ENCODE measurements at places on chromosomes 5 and 9.

- DNase-seq, result no peak
These were observed 46.2 kb downstream of the RECK start for GRCh38 chr9:36082931-36083330.

DNA sequence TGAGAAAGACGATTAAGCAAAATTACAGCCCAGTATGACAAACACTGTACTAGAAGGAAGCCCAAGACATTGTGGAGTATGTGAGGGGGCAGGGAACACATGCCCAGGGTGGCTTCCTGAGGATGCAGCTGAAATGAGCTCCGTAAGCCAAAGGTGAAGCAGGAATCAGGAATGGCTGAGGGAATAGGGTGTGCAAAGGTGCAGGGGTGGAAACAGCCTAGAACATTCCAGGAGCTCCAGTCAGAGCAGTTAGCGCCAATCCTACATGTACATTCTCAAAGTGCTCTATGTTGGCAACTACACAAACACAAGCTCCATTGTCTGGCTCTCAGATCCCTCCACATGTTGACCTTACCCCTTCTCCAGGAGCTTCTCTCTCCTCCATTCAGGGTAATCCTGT is 257.9 kb downstream of the MAN2A1 start:
- no peak for DNase-seq

DNA sequence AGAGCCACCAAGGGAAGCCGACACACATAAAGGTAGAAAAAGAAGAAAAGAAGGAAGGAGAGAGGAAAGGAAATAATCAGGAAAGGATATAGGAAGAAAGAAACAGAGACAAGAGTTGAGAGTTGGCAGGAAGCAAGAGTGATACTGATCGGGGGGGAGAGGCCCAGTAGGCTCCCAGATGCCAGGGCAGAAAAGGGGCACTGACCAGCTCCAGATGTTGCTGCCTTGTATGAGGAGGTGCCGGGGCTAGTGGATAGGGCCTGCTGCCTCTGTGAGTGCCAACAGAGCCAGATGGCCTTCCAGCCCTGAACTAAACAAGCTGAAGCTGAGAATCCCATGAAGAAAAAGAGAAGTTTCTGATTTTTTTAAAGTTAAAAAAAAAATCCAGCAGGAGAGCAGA is 82.0 kb upstream of the TRIM32 start:
- DNase-seq, result no peak

DNA sequence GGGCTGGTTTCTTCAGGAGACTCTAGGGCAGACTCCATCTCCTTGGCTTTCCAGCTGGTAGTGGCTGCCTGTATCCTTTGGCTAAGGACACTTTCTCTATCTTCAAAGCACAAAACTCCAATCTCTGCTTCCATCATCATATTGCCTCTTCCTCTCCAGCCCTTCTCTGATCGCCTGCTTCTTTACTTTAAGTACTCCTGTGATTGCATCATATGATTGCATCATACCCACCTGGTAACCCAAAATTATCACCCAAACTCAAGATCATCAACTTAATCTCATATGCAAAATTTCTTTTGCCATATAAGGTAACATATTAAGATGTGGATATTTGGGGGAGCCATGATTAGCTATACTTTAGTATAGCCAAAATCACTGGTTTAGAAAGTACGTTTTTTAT is 1092.6 kb upstream of the CDH6 start:
- peak; percentile 1 for DNase-seq

DNA sequence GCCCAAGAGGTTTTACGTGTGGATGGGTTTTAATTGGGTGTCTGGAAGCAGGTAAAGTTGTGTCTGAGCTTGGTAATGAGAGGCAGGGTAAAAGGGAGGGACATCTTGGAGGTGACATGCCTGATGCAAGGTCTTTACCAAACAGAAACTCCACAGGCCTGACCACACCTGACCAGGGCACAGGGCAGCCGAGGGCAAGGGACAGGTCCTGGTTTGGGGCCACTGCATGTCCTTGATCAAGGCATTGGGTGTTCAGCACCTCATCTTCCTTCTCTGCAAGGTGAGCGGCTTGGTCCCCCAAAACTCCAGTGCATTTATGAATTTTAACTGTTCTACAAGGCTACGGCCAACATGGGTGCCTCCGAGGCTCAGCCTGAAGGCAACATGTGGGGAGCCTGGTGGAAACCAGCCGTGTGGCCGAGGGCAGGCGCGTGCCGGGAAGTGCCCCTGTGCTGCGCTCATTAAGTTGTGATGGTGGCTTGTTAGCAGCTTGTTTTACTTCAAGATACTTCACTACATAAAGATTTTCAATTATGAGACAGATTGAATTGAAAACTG is 30.7 kb upstream of the LPCAT1 start:
- DNase-seq, result no peak

- DNase-seq, result no peak
These were observed 20.9 kb downstream of the OR2Y1 start for GRCh38 chr5:180718810-180719453.

- DNase-seq, result peak; percentile 40
These were observed 700 bp downstream of the SKP2 start for GRCh38 chr5:36152324-36153297.

DNA sequence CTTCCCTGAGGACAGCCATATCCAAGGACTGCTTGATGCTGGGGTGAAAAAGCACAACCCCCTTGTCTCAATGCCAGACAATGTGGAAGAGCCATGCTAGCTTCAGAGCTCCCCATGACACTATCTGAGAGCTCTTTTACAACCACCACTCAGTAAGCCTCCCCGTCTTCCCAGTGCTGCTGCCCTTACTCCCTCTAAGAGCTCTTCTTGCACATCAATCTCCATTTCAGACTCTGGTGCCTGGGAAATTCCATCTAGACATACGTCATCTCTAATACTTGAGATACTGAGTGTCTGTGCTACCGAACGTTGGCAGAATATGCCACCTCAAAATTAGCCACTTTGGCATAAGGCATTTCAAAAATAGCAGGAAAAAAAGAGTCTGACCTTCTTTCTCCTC is 94.5 kb downstream of the EDIL3 start:
- no peak for DNase-seq

- DNase-seq, result no peak
These were observed 360.2 kb downstream of the DEPDC1B start for GRCh38 chr5:60339691-60340201.

GRCh38 chr5:56941981-56942380 is 9.9 kb downstream of the MIER3 start:
- DNase-seq, result no peak

GRCh38 chr5:163551156-163551555 is 45.7 kb downstream of the MAT2B start:
- DNase-seq, result no peak

- no peak for DNase-seq
These were observed 39.8 kb downstream of the HMCN2 start for GRCh38 chr9:130305381-130305780.

GRCh38 chr9:124574534-124575375 is 67.6 kb upstream of the NR5A1 start:
- DNase-seq, result no peak

DNA sequence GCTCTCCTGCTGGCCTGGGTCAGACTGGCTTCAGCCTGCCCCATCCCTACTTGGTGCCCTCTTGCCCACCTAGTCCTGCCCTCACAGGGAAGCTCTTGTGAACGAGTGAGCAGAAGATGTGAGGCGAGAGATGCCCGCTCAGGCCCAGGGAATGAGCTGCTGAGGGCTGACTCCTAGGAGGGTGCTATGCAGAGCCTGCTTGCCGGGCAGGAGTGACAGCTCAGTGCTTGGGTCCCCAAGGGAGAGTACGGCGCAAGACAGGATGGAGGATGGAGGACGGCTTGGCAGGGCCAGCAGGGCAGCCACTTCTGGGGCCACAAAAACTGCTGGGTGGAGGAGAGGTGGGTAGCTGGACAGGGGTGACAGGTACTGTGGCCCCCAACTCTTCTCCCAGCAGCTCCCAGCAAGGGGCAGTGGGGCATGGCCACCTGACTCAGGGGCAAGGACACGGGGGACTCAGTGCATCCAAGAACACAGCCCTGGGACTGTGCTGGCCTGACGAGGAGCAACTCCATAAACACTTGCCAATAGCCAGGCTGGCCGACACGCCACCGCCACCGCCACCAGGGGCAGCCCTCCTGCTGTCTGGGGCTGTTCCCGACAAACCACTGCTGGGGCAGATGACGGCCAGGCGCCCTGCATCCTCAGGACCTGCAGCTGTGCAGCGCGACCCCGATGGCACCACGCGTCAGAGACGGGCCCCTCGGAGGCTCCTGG is 55.6 kb upstream of the UBAC1 start:
- no peak for DNase-seq

GRCh38 chr5:116032094-116032517 is at the start of gene ARL14EPL:
Gene ARL14EPL, plus strand, starts transcription at chr5:116032472. Its CDS starts 18,994 bp downstream, at chr5:116051466.
- no peak for DNase-seq

- no peak for DNase-seq
These were observed 38.8 kb upstream of the ANXA2R start for GRCh38 chr5:43078956-43079355.

GRCh38 chr9:4514252-4515128 is 24.2 kb downstream of the SLC1A1 start:
- DNase-seq, result no peak

GRCh38 chr5:117829646-117830045 is 1158.7 kb downstream of the DTWD2 start:
- no peak for DNase-seq

- no peak for DNase-seq
These were observed 91.5 kb downstream of the ADAMTS6 start for GRCh38 chr5:65390208-65390607.

- no peak for DNase-seq
These were observed 227.3 kb upstream of the GLRA1 start for GRCh38 chr5:152151940-152152339.

GRCh38 chr9:123631862-123632261 is 275.9 kb downstream of the CRB2 start:
- DNase-seq, result no peak
